Retinal pigment epithelial cell (primary cell): ENCODE measurements at places on chromosomes 5 and 9.

DNA sequence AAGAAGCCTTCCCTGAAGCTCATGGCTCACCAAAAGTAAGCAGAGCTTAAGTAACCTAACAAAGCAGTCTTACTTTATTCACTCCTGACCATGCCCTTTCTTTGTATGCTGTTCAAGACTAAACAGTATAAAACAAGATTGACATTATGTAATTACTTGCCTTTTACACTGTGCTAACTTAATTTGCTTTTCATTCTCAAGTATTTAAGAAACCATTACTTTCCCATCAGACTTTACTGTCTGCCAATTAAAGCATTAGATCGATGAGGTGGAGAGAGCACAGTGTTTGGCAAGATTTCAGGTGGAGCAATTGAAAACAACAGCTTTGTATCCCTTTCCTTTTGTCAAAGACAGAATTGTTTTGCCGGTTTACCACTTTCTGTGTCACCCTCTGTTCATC, 98.2 kb downstream of the RORB start:
- DNase-seq, result no peak

GRCh38 chr9:35108946-35109575, 6.1 kb upstream of the STOML2 start:
- DNase-seq, result no peak

DNA sequence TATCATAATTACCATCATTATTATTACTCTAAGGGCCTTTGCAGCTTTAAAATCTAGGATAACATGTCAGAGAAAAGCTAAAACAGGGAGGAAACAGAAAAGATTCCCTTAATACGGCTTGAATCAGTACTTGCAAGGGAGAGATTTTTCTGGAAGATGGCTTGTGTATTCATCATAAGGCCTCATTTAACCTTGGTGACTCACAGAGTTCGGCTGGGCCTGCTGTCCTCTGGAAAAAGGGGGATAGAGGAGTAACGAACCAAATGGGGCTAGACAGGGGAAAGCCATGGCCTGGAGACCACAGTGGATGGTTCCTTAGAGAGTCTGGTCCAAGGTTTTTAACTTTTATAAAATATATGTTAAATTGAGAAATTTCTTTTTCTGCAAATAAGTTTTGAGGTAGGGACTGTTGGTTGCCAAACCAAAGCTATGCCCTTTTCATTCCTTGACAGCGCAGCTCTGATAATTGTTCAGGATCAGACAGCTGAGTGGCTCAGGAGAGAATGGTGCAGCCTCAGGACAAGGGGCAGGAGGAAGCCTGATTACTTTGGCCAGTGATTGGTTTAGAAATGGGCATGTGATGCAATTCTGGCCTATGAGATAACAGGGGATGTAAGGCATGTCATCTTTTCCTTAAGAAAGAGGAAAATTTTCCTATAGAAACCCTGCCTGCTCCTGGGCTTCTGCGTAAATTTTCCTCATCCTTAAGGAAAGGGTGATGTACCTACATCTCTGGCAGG, 25.6 kb upstream of the GSN start:
- no peak for DNase-seq

DNA sequence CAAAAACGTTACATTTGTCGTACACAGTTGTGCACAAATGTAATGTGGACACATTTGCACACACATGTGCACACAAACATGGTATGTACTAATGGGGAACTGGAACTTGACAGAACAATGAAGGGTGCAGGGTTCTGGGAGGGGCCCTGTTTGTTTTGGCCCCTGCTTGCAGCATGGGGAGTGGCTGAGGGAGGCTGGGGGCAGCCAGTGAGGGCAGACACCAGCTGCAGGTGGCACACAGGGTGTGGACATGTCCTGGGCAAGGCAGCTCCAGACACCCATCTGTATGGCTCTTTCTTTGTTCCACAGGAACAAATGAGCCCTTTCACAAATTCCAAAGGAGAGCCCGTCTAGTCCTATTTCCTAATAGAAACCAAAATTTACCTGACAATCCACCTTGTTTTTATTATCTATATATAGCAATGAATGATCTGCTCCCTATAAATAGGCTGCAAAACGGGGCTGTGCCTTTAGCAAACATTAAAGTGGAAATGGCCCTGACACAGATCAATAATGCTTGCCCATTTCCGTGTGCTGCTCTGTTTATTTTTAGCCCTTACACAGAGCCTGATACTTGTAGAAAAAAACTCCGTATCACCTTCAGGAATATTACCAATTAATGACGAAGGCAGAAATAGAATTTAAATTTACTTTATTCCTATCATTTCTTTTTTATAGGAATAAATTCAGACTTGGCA, 26.4 kb downstream of the MARCHF3 start:
- DNase-seq, result no peak

DNA sequence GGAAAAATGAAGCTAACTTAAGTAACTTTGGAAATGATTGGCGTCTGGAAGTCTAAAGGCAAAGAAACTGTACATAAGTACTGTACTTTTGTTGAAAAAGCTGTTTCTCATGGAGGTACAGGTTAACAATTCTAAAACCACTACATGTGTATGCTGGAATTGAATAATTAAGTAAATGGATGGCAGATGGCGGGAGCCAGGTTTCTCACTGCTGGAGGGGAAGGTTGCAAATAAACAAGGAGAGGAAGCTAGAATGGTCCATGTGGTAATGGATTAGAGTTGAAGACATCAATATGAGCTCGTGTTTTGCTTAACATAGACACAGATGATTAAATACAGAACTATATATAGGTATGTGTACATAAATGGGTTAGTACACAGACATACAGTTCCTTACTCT, 43.2 kb upstream of the ASTN2 start:
- no peak for DNase-seq

DNA sequence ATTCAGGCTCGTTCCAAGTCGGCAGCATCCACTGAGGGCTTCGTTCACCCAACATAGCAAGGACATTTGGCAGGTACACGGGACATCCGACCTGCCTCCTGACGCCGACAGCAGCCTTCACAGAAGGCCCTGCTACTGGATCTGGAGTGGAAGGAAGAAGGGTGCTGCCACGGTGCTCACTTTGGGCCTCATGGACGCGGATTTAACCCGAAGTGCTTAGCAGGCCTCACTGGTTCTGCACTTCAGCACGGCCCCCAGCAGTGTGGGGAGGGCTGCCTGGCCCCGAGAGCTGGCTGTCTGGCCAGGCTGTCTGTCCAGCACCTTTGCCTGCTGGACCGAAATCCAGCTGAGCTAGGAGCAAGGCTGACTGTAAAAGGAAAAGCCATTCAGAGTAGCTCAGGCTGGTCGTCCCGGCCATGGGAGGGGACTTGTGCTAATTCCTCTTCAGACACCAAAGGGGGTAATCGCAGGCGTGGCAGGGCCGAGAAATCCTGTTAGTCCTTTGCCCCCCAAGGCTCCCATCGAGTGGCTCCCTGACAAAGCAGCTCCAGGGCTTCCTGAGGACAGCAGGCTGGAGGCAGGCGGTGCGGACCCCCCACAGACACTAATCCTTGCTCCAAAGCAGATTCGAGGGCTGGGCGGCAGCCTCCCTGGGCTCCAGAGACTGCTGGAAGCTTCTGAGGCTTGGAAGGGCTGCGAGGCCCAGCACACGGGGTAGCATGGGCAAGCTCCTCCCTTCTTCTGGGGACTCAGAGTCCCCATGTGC, 11.1 kb upstream of the RXRA start:
- no peak for DNase-seq

GRCh38 chr5:179382486-179382885, 37.2 kb upstream of the ADAMTS2 start:
- no peak for DNase-seq

- DNase-seq, result no peak
These were observed 501.4 kb upstream of the ST8SIA4 start for GRCh38 chr5:101404531-101404930.

- DNase-seq, result no peak
These were observed 21.0 kb upstream of the SMIM32 start for GRCh38 chr5:136213919-136214493.

GRCh38 chr5:135456238-135457099, 4.3 kb upstream of the TIFAB start:
- DNase-seq, result no peak

DNA sequence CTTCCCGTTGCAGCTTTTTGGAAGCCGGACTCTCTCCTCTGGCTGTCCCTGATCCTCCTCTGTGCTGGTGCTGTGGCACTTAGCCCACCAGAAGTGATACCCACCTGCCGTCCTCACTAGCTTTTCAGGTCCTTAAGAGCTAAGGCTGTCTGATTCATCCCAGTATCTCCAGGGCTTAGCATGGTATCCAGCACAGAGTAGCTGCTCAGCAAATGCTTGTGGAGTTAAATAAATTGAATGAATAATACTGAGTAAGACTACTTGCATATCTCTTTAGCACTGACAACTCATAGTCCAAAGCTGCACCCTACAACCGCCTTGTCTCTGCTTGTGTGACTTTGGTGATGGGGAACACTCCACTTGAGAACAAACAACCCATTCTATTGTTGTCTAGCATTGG, 7.7 kb upstream of the XPA start:
- no peak for DNase-seq

DNA sequence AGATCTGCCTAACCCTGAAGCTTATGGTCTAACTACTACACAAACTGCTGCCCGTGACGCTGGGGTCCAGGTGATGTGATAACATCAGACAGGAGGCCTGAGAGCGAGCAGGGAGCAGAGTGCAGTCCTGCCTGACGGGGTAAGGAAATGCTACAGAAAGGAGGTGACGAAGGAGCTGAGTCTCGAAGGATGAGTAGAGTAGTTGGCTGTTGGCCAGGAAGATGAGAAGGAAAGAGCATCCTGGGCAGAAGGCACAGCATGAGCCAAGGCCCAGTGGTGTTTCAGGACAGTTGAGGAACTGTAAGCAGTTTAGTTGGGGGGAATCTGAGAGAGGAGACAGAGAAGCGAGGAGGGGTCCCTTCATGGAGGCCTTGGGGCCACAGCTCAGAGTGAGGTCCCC, 136.0 kb upstream of the TBC1D2 start:
- DNase-seq, result no peak

DNA sequence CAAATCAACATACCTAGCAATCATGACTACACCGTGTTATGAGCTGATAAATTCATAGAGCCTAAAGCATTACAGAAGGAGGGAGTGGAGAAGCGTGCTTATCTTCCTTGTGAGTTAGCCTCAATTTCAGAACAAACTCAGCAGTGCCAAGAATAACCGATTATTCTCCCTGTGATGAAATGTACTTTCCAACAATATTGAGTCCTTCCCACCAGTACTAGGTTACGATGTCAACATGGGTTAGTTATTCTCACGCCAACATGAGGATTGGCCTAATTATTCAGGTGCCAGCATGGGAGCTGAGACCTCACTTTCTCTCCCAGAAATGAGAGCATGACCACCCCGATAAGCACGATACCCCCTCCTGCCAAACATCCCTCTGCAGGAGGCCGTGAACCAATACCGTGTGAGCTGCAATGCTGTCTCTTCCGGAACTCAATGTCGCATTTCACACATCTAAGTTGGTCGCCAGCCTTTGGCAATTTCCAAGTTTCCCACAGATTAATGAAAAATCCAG, 193.7 kb downstream of the ENC1 start:
- no peak for DNase-seq

- no peak for DNase-seq
These were observed 21.0 kb downstream of the ANKH start for GRCh38 chr5:14850419-14851049.

GRCh38 chr5:96247097-96247701, 185.8 kb downstream of the PCSK1 start:
- DNase-seq, result peak; percentile 56

DNA sequence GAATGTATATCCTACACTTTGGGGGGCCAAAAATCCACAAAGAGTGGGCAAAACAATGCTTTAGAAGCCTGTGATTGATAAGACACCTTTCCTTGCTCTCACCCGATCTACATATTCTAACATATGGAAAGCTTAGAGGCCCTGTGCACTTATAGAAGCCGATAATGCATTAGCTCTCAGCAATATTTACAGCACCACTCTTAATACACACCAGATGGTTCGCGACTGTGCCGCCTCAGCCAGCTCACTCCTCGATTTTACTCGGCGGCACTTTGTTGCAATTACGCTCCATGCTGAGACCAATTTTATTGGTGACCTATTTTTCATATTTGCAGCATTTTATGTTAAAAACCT, 18.8 kb downstream of the NR2F1 start:
- no peak for DNase-seq

- DNase-seq, result no peak
These were observed 3.0 kb upstream of the CCNG1 start for GRCh38 chr5:163434401-163434866.

DNA sequence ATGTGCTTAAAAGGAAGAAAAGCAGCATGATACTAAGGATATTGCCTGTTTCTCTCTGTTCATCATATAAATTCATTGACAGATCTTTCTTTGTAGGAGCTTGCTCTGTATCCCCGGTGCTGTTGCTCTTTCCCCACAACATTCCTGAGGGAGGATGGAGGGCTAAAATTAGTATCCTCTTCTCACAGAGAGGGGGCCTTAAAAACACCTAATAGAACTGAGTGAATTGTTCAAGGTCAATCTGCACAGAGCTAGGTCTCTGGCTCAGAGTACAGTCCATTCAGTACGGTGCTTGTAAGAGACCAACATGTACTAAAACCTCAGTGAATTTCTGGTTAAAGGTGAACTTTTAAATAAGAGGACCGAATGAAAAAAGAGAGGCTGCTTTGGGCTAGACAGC, 88.7 kb downstream of the PALM2AKAP2 start:
- DNase-seq, result no peak

DNA sequence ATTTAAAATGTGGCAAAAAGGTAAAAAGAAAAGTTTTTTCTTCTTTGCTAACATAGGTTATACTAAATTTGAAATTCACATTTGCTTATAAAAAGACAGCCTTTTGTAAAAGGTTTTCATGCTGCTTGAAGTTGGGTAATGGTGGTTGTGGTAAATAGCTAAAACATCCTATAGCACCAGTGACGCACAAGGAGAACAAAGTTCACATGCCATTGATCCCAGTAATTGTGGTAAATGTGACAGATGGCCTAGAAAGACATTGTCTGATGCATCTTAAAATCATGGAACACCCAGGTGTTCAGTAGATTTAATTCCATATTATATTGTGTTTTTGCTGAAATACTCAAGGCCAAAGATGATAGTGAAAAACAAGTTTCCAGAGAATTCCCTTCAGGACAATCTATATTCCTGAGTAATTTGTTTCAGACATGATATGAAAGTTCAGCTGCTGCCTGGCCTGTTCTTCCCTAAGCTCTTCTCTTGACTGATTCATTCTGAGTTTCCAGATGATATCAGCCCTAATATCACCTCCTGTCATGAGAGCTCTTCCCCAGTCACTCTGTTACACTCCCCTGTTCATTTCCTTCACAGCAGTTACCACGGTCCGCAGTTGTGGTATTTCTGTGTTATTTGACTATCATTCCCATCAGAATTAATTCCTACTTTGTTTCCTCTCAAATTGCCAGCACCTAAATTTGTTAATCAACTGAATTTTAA, 4.6 kb upstream of the FBXL17 start:
- DNase-seq, result no peak

DNA sequence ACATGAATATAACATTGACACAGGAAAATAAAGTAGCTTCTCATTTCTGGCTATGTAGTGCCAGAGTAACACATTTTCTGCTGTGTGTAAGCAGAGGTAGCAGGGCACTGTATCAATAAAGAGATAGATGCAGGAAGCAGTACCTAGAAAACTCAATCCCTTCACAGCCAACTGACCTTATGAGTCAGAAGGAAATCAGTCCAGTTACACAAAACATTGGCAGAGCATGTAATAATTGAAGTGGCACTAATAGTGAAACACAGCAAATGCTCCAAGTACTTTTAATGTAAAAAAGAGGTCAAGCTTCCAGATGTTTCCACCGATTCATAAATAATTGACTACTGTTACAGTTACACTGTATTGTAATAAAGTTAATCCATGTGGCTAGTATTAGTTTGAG, 706.6 kb downstream of the EFNA5 start:
- DNase-seq, result peak; percentile 63

- no peak for DNase-seq
These were observed 98.6 kb downstream of the GIN1 start for GRCh38 chr5:103021314-103021713.
